Naive thymus-derived CD4-positive, alpha-beta T cell (primary cell): ENCODE measurements at places on chromosomes 7 and 10. TPM values are rescaled to one million over a fixed set of nuclear protein-coding genes. Genes with fewer than 3 reads are reported as not detected.

DNA sequence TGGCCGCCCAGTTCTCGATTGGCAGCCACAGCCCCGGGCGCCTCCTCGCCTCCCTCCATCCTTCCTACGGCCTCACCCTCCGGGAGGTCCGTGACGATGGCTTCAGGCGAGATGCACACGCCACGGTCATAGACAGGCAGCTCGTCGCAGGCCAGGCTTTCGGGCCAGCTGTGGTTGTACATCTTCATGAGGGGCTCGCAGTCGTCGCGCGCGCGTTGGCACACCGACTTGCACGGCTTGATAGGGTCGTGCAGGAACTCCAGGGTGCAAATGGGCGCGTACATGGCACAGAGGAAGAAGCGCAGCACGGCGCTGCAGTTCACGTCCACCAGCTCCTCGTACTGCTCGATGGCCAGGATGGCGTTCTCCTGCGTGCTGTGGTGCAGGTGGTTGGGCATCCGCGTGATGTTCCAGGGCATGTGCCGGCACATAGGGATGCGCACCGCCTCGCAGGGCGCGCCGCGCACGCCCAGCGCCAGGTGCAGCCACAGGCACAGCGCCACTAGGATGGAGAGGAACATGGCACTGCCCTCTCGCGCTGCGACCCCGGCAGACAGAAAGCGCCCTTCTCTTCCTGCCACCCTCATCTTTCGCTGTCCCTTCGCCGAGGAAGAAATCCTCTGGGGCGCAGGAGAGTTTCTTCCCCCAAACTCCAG lies 472 bp downstream of the SFRP4 start:
- no peaks in the 10 kb centered on the region for H3K36me3 ChIP-seq
- no peak for DNase-seq
- no peaks in the 10 kb centered on the region for H3K27me3 ChIP-seq
- no peak overlapping the region for H3K27ac ChIP-seq
- no peaks in the 10 kb centered on the region for H3K4me1 ChIP-seq
- no peak overlapping the region for H3K4me3 ChIP-seq

DNA sequence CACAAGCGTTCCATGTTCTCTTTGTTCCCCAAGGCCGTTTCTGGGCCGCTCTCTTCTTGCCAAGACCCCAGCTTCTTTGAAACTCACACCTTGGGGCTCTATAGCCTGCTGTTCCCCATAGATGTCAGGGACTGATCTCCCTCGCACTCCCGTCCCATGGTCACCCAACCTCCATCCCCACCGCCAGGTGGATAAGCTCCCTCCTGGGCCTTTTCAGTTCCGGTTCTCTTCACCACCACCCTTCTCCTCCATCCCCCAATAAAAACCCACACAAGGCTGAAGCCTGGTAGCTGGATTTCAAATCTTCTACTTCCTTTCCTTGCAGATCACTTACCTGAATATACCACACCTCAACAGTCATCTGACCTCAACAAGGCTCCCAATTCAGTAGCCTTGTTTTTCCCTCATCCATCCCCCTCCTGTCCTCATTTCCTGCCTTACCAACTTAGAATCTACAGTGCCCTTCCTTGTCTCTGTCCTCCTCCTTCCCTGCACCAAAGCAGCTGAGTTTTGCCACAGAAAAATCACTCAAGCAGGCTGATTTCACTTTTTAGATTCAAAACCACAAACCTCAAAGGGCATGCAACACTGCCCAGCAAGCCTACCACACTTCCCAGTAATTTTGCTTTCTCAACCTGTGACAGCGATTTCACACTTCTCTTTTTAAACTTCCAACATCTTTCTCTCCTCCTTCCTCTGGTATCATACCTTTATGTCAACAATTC lies 7.7 kb downstream of the SLC37A3 start:
- no peaks in the 10 kb centered on the region for H3K36me3 ChIP-seq
- DNase-seq: no peak
- no peak overlapping the region for H3K4me3 ChIP-seq
- H3K4me1 ChIP-seq: peaks cover 17% of the 10 kb centered on the region
- no peaks in the 10 kb centered on the region for H3K27me3 ChIP-seq

DNA sequence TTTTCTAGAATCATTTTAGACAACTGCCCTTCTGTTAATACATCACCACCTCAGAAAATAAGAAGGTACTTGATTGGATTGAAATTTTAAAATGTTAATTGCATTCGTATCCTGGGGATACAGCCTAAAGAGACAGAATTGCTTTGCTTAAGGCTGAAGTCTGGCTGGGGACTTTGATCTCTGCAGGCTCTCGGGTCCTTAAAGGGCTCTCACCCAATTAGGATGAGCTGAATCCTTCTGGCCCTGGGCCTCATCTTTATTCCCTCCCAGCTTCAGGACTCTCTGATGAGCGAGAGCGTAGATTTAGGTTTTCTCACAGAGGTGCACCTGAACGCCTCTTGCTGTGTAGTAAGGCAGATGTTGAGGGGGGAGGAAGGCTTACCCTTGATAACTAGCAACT lies 475.3 kb upstream of the C7orf33 start:
- no peak for DNase-seq
- H3K27me3 ChIP-seq: no peaks in the 10 kb centered on the region
- no peak overlapping the region for H3K27ac ChIP-seq

GRCh38 chr10:130479146-130479545 lies 343.0 kb downstream of the GLRX3 start:
- no peak overlapping the region for H3K27ac ChIP-seq
- no peak overlapping the region for H3K4me3 ChIP-seq
- H3K27me3 ChIP-seq: no peaks in the 10 kb centered on the region

GRCh38 chr7:128082431-128082830 lies 51.2 kb upstream of the LRRC4 start:
- peaks cover 68% of the 10 kb centered on the region for H3K36me3 ChIP-seq
- H3K4me3 ChIP-seq: no peak overlapping the region

DNA sequence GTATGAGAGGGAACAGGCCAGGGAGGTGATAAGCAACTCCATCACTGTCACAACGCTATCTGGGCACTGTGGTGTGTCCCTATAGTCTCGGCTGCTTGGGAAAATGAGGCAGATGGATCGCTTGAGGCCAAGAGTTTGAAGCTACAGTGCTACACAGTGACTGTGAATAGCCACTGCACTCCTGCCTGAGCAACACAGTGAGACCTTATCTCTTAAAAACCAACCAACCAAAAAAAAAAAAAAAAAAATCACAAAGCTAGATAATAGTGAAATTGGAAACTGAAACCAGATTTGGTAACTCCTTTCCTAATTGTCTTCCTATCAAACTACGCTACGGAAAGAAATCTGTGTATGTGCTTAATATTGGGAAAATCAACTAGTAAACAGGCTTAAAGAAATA lies 14.1 kb downstream of the MICU1 start:
- no peak overlapping the region for H3K4me3 ChIP-seq
- no peak for DNase-seq
- H3K4me1 ChIP-seq: no peaks in the 10 kb centered on the region
- H3K27ac ChIP-seq: no peak overlapping the region
- H3K27me3 ChIP-seq: no peaks in the 10 kb centered on the region

GRCh38 chr10:670990-671389 lies 18.5 kb downstream of the DIP2C start:
- H3K4me1 ChIP-seq: no peaks in the 10 kb centered on the region
- no peak overlapping the region for H3K27ac ChIP-seq
- no peaks in the 10 kb centered on the region for H3K27me3 ChIP-seq
- no peak for DNase-seq
- H3K36me3 ChIP-seq: no peaks in the 10 kb centered on the region

GRCh38 chr7:716636-717035 lies 9.9 kb upstream of the DNAAF5 start:
- H3K4me3 ChIP-seq: no peak overlapping the region
- no peak for DNase-seq
- H3K27ac ChIP-seq: no peak overlapping the region
- H3K36me3 ChIP-seq: no peaks in the 10 kb centered on the region

The EPO gene
- not detected for total RNA-seq

The EN2 gene
- not detected in 2 replicates for total RNA-seq

The C7orf33 gene
- not detected for total RNA-seq

The ASAH2B gene
- total RNA-seq: 3.9 TPM

The OR2A1 gene
- 0.19 TPM for total RNA-seq

The DNAJC1 gene
- 20.7 TPM for total RNA-seq

The SPDYE6 gene
- not detected for total RNA-seq

The SLC13A1 gene
- not detected for total RNA-seq
